Posterior vena cava (tissue), 2 donors: ENCODE measurements at places on chromosomes 3 and 15. TPM values are rescaled to one million over a fixed set of nuclear protein-coding genes. Genes with fewer than 3 reads are reported as not detected.

GRCh38 chr15:96574782-96575181 is 244.3 kb downstream of the NR2F2 start:
- DNase-seq, result no peak

GRCh38 chr3:49663831-49664230 is 10.3 kb upstream of the APEH start:
- DNase-seq, result no peak

- DNase-seq, result no peak
These were observed 62.9 kb downstream of the KLF15 start for GRCh38 chr3:126294211-126294808.

DNA sequence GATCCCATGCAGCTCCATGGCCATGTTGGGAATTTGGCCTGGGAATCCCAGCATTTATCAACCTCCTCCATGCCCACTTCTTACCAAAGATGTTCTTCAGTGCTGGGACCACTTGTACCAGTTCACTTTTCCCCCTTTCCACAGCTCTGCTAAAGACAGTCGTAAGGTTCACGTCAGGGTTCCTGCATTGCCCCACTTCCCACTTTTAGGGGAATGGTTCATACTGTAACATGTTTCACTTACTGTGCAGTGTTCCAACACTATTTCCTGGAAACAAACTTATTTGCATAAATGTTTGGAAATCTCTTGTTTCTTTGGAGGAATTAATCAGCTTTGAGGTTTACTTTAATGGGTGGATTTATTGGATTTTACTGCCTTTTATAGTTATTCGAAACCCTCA is 17.0 kb downstream of the APH1B start:
- DNase-seq, result no peak

DNA sequence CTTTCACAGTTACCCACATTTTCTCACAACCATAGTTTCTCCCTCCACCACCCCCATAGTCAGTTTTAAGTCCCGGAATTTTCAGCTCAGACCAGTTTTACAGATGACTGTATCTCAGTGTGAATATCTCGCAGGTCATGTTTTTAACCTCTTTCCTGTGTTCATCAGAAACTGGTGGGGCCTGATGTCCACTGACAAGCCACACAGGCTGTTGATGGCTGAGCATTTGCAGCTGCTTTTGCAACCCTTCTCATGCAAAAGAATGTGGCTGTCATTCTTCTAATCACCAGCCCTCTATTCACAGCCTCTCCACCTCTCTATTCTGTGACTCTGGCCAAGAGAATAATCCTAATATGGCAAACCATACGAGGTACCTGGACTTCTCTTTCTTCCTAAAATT is 8.5 kb downstream of the GYG1 start:
- DNase-seq, result no peak

- no peak for DNase-seq
These were observed 151.3 kb upstream of the SLITRK3 start for GRCh38 chr3:165347526-165347925.

- no peak for DNase-seq
These were observed 20.0 kb upstream of the TRANK1 start for GRCh38 chr3:36964817-36965216.

DNA sequence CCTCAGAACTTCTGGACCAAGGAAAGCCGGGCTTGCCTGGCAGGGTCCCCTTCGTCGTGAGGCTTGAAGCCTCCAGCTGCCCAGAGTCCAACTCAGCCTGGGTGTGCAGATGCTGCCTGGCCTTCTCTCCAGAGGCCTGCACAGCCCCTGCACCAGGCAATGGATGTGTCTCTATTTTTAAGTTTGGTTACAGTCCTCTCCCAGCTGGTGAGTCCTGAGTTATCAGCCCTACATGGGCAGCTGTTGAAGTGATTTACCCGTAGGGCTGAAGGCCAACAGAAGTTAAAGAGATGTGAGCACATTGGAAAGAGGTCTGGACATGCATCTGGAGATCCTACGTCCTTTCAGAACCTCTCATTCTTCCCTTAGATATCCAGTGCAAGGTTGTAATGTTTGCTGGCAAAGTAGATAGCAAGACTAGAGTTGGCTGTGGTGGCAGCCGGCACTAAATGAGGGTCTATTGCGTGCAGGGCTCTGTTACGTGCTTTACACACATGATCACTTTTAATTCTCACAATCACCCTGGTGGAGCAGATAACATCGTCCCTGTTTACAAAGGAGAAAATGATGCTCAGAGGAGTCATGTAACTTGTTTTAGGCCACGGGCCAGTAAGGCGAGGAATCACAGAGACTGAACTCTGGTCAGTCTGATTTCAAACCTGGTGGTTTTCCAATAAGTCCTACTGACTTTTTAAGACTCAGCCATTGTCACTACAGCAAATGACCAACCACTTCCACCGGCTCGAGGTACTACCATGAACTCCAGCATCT is 9.9 kb downstream of the FYCO1 start:
- no peak for DNase-seq

- DNase-seq, result peak; percentile 87
These were observed 49.1 kb upstream of the TJP1 start for GRCh38 chr15:29871401-29871800.

DNA sequence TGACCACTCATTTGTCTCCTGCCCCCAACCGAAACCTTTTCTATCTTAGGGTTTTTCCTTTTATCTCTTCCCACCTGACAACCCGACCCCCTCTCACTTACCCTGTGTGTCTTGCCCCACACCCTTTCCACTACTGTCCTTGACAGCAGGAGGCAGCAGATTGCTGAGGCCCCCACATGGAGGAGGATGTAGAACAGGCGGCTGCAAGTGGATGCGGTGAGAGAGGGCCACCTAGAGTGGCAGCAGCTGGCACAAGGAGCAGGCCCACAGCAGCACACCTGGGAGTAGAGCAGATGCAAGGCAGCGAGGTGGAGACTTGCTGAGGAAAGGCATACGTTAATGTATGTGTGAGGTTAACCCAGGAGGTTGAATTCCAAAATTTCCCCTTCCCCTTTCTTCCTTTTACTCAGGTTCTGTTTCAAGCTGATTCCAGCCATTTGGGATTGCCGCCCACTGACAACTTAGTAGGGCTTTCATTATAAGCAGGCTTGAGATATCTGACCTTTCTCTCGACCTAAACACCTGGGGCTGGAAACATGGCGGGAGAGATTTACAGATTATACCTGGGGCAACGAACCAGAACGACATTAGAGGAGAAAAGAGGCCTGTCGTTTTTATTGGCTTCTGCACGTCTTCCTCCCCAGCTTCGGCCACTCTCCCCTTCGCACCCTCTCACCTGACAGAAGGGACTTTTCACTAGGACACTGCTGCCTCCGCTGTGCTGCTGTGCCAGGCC is 643 bp downstream of the SERINC4 start:
- DNase-seq, result no peak

DNA sequence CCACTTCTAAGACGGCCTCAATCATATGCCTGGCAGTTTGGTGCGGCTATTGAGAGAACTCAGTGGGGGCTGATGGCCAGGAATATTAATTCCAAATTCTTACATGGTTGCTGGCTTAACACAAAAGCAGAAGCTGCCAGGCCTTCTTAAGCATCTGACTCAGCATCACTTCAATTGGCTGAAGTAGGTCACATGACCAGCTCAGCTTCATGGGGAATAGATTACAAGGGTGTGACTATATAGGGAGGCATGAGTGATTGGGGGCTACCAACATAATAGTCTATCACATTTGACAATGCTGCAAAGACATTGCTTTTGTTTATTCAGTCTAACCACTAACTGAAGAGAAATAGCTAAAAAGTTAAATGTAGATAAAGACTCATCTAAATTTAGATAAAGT is 101.6 kb upstream of the ANKRD28 start:
- DNase-seq, result no peak

DNA sequence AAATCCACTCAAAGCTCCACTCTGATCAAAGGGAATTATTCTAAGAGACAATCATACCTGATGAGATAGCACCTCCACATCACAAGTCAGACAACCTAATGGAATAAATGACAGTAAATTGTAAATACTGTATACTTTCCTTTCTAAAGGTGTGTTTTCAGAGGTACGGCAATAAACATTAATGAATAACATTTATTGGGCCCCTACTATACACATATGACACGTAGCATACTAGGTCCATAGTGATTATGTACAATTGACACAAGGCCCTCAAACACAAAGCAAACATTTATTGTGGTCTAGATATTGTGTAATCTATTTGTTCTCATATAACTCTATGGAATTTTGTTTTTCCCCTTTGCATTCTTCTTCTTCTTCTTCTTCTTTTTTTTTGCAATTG is 429.8 kb downstream of the FOXP1 start:
- no peak for DNase-seq

DNA sequence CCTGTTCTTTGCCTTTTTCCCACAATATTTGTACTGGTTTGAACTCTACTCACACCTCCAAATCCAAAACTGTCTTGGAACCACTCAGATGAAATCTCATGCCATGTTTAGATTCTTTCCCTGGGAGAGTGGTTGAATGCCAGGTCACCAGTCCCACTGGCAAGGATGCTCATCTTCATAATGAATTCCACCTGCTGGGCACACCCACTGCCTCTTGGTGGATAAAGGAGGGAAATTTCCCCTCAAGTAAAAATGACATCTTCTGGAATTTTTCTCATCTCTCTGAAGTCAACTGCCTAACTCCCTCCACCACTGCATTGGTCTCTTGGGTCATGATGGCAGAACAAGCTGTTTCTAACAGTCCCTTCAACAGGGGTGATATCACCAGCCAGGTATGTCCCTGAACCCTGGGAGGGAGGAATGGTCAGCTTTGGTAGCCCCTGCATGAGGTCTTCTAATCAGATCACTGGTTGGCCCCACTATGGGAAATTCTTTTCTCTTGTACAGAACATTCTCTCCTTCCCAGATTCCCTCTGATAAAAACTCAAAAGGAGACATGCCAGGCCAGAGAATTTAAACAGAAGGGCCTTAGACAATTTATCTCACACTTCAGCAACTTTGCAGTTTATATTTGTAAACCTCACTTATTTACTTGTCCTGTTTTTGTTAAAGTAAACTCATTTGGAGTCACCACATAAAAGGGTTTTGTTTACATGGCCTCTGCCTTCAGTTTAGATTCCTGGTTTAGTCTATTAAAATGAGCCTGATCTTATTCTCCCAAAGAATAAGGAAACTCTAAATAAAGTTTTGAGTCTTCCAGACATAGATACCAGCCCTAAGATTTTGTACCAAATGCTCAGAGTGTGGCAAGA is 143.4 kb downstream of the WNT5A start:
- DNase-seq, result no peak

DNA sequence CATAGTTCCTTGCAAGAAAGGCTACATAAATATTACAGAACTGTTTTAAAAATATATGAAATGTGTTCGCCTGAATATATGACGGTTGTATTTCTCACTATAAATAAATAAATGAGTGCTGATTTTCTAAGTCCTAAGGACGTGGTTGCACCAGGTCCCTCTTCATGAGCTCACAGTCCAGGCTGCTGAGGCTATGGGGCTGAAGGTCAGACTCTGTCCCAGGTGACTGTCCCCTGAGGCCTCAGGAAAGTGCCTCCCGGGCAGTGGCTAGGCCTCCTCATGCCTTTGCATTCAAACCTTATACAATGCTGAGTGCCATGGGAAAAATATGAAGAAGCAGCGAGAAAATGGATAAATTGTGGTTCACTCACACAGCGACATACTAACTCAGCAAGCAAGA is 43.5 kb upstream of the SSR3 start:
- DNase-seq, result no peak

DNA sequence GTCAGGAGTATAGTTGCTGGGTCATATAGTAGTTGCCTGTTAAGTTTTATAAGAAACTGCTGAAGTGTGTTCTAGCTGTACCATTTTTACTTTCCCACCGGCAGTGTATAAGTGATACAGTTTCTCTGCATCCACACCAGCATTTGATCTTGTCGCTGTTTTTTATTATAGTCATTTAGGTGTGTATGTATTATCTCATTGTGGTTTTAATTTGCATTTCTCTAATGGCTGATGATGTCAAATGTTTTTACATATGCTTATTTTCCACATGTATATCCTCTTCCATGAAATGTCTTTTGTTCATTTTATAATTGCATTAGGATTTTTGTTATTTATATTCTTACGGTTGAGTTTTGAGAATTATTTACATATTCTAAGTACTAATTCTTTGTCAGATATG is 254.3 kb downstream of the CLSTN2 start:
- DNase-seq, result no peak

DNA sequence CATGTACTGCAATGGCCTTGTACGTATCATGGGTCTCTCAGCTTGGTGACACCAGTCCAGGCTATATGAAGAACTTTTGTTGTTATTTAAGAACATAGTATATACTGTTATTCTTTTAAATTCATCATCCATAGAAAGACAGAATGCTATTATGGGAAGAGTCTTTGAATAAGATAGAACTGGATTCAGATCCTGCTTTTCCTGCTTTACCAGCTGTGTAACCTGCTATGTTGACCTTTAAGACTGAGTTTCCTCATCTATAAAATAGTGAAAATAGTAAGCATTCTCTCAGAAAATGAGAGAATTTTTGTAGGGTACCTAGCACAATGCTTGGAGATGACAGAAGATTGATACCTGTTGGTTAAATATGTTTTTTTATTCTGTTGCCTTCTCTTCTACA is 204.1 kb upstream of the TBL1XR1 start:
- no peak for DNase-seq

- DNase-seq, result peak; percentile 83
These were observed 37.7 kb downstream of the FAM174B start for GRCh38 chr15:92617549-92618520.

- DNase-seq, result no peak
These were observed 198.0 kb downstream of the ALCAM start for GRCh38 chr3:105564546-105565288.

GRCh38 chr3:99843590-99844258 is 26.1 kb downstream of the CMSS1 start:
- no peak for DNase-seq

DNA sequence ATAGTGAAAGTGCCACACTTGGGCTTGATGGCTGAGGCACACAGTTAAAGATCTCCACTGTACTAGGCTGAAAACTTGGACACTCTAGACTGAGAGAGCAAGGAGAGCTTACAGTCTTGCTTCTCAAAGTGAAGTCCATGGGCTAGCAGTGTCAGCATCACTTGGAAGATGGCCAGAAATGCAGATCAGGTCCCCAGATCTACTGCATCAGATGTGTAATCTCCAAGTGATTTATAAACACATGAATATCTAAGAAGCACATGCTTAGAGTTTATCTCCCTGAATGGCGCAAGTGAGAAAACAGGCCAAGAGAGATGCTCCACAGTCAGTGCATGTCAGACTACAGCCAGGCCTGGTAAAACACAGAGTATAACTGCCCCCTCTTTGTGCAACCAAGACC is 308.6 kb downstream of the CLSTN2 start:
- no peak for DNase-seq

ACP3 gene
- total RNA-seq, result 1.3 TPM

AGBL1 gene
- not detected for total RNA-seq

SMCO1 gene
- not detected for total RNA-seq

TRIM59 gene
- total RNA-seq, result 0.97 TPM

SNAPC5 gene
- total RNA-seq, result 26.2 TPM

LIPC gene
- 0.14 TPM for total RNA-seq

RTP1 gene
- not detected for total RNA-seq

MYLK gene
- total RNA-seq, result 1,887 TPM

PRR20G gene
- total RNA-seq, result not detected

REC114 gene
- total RNA-seq, result not detected
